ENCODE measurements at places on chromosomes 3 and 15. TPM values are rescaled to one million over a fixed set of nuclear protein-coding genes. Genes with fewer than 3 reads are reported as not detected.

GRCh38 chr3:46848271-46849044 is 14.8 kb downstream of the MYL3 start:
- peak; percentile 55 for DNase-seq

DNA sequence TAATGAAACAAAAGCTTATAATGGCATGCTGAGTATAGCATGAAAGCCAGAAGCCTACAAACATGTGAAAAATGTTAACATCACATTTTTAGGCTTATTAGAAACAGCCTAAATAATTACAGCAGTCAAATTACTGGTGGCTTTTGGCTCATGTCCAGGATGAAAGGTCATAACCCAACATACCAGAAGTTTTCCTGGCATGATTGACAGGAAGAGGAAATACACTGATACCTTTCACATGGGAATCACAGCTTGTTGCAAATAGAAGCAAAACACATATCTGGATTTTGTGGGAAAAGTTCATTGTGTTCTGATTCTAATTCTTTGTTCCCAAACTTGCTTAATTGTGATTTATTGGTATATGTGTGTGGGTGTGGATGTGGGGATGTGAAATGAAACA is 393.5 kb upstream of the ARRDC4 start:
- DNase-seq: no peak

DNA sequence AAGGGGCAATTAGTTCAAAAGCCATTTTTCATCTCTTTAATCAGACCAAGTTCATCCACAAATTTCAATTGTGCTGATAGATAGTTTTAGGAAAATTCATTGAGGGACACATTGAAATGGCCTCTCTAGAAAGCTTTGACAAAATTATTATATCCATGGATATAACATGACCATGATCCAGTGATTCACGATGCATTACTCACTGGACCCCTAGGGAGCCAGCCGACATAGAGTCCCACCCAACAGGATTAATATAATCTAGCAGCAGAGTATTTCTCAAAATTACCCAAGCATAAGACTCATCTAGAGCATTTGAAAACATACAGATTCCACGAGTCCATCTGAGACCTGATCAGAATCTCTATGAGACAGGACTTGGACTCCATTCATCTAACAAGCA is 100.3 kb downstream of the FRMD5 start:
- no peak for DNase-seq

- DNase-seq: no peak
These were observed 12.2 kb downstream of the SEMA7A start for GRCh38 chr15:74421302-74422245.

GRCh38 chr3:46065294-46065705 is 38.0 kb upstream of the XCR1 start:
- peak; percentile 60 for DNase-seq

DNA sequence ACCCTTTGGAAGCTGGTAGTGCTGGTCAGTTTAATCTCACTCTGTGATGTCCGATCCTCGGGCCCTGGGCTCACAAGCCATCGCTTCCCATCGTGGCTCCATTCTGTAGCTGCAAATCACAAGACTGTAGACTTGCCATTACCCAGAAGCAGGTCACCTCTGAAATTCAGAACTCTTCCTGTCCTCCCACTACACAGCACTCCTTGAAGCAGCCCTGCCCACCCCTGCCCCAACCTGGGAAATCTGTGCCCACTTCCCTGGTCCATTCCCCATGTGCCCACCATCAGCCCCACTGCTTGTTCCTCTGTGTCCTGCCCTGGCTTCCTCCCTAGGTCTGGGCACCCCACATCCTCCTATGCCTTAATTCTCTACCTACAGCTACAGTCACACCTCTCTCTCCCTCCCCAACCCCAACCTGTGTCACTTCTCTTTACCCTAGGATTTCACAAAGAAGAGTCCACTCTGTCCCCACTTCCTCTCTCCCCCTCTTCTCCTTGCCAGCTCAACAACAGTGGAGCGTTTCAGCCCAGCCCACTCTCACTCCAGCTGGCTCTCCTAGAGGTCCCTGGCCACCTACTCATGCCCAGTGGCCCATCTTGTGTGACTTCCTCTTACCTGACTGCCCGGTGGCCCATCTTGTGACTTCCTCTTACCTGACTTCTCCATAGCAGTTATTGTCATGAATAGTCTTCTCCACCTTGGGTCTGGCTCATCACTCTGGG is 8.3 kb downstream of the ZNF710 start:
- no peak for DNase-seq

DNA sequence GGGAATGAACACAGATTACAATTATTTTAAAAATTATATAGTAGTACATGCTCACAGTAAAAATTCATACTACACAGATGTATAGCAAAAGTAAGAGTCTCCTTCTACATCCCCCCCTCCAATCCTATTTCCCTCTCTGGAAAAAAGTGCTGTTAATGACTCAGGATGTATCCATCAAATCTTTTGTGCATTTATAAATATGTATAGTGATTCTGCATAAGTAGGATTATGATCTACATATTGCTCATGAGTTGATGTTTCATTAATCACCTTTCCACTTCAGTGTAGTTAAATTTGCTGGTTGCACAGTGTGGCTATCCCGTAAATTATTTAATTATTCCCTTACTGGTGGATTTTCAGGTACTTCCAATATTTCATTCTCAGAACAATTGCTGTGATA is 25.3 kb downstream of the ARL14 start:
- DNase-seq: no peak

Gene C15orf62
- 2.4 TPM for total RNA-seq

Gene PDE8A
- 22.3 TPM for total RNA-seq
